ENCODE measurements at places on chromosomes 1 and 21.

GRCh38 chr1:155174324-155175280 lies 953 bp downstream of the TRIM46 start:
- no peak for DNase-seq

DNA sequence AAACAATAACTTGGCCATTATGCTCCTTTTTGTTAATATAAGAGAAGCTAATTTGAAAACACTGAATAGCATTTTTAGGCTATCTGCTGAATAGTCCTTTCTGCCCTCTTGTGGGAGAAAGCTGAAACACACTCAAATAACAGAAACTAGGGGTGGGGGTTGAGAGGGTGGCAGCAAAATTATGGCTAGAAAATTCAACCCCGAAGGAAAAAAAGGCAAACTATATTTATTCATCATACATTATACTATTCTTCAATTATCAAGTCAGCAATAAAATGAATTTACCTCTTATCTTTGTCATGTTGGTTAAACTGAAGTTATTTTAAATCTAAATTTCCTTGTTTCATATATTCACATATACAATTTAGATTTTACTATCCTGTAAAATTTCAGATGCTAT lies 255.9 kb downstream of the FAF1 start:
- peak; percentile 28 for DNase-seq

DNA sequence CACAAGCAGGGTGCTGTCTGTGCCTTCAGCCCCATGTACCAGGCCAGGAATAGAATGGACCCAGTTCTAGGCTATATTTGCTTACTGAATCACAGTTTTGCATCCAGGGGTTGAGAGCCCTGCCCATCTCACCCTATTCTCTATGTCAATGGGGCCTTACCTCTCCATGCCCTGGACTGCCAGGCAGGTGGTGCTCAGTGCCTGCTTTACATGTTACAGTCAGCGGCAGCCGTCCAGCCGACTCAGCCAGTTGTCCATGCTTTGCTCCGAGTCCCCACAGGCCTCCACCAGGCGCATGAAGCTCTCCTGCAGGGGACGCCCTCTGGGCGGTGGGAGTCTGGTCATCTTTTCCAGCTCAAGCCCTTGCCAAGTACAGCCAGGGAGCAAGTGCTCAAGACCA lies 12.2 kb upstream of the FAM167B start:
- no peak for DNase-seq

GRCh38 chr1:56897150-56898004 lies 42.8 kb downstream of the C8A start:
- no peak for DNase-seq

- DNase-seq, result no peak
Observed at GRCh38 chr1:207923121-207923520, 12.2 kb upstream of the CD34 start.

- DNase-seq, result no peak
Observed at GRCh38 chr1:79396901-79397300, 390.4 kb upstream of the ADGRL4 start.

DNA sequence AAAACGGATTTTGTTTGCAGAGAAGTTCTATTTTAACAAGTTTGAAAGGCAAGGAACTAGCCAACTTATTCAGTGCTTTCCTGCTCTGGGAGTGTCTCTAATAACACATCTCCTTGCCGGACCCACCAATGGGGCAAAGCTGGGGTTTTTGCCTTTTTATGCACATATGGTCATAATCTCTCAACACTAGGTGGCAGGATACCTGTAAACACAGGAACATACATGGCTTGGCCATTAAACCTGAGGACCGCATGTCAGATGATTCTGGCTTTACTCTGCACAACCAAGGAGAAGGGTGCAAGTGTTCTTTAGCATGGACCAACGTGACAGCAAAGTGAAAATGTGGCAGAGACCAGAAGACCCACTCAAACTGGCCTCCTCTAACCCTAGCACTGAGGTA lies 4.9 kb downstream of the TMEM9 start:
- DNase-seq, result peak; percentile 45

DNA sequence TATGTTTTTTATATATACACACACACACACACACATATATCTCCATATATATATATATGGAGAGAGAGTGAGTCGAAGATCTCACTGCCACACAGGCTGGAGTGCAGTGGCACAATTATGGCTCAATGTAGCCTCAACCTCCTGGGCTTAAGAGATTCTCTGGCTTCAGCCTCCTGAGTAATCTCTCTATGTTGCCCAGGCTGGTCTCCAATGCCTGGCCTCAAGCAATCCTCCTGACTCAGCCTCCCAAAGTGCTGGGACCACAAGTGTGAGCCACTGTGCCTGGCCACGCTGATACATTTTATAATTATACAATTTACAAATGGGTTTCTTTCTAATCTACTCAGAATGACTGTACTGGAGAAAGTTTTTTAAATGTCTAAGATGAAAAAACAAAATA lies 664.2 kb downstream of the PTPRC start:
- no peak for DNase-seq

Data from A172 (cell line).